ENCODE measurements at places on chromosomes 7 and 10. TPM values are rescaled to one million over a fixed set of nuclear protein-coding genes. Genes with fewer than 3 reads are reported as not detected.

Gene WDFY4
- total RNA-seq = 1.7 TPM

Gene CD36
- total RNA-seq = 0.65 TPM

Gene GTF2IRD2
- total RNA-seq = 13.4 TPM

Gene SPDYE11
- not detected for total RNA-seq

Gene GPR26
- not detected for total RNA-seq

Gene TACR2
- not detected for total RNA-seq

Gene PRKG1
- total RNA-seq = not detected

Gene TAS2R38
- not detected for total RNA-seq

Gene ZNF503
- total RNA-seq = 0.50 TPM

Gene IRF5
- total RNA-seq = 30.3 TPM

Gene FXYD4
- total RNA-seq = not detected

Gene GRID2IP
- total RNA-seq = 0.29 TPM

Gene ANLN
- 49.5 TPM for total RNA-seq

Gene PDK4
- total RNA-seq = not detected

DNA sequence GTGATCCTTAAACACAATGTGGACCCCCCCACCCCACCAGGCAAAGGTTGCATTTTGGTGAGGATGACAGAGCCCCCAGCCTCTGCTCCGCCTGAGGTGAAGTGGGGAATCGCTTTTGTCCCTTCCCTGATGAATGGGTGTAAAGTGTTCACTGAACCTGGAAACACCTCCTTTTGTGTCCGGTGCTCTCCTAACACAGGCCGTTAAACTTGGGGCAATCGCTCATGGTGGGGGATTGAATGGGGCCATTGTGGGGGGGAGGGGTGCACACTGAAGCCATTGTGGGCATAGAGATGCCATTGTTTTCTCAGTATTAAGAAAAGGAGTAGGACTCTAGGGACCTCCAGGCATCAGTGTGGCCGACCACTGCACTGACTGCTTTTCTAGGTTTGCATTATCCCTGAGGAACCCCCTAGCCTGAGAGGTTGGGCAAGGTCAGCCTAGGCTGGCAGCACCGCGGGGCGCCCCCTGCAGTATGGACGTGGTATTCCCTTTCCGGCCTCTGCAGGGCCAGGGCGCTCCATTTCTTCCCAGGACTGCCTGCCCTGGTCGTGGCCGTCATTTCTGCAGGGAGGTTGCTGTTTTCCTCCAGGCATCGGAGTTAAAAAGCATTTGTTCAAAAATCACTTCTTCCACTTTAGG, 158.3 kb downstream of the TCF7L2 start:
- peaks cover 15% of the 10 kb centered on the region for H3K27me3 ChIP-seq
- H3K4me1 ChIP-seq = no peaks in the 10 kb centered on the region
- no peak overlapping the region for H3K4me3 ChIP-seq
- no peak overlapping the region for H3K27ac ChIP-seq

- peak overlapping the region; percentile 59 for H3K4me3 ChIP-seq
- H3K27ac ChIP-seq = no peak overlapping the region
- peaks cover 20% of the 10 kb centered on the region for H3K4me1 ChIP-seq
- H3K36me3 ChIP-seq = no peaks in the 10 kb centered on the region
- peak; percentile 50 for DNase-seq
- peaks cover 17% of the 10 kb centered on the region for H3K27me3 ChIP-seq
Measured at GRCh38 chr10:22308390-22308789, 7.8 kb upstream of the COMMD3 start.

DNA sequence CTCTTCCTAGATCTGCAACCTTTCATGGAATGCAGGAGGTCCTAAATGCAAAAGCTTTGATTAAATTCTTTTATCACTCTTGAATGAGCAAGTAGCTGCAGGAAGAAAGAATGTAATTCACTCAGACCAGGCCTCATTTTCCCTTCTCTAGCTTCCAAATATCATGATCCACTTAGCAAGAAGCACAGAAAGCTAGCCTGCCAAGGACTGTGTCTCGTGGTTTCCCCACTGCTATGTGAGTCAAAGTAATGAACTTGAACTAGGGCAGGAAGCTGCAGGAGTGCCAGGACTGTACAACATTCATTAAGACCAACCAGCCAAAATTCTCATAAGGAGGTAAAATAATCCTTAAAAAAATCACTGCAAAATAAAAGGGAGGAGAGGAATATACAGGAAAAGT, 379.2 kb downstream of the CALN1 start:
- H3K27me3 ChIP-seq = no peaks in the 10 kb centered on the region
- H3K4me1 ChIP-seq = no peaks in the 10 kb centered on the region
- DNase-seq = no peak
- H3K36me3 ChIP-seq = no peaks in the 10 kb centered on the region

GRCh38 chr7:137953043-137953664, 48.7 kb downstream of the CREB3L2 start:
- peaks cover 19% of the 10 kb centered on the region for H3K4me1 ChIP-seq
- no peaks in the 10 kb centered on the region for H3K27me3 ChIP-seq
- DNase-seq = no peak
- H3K36me3 ChIP-seq = peaks cover 2% of the 10 kb centered on the region

- H3K4me1 ChIP-seq = peaks cover 15% of the 10 kb centered on the region
- H3K27ac ChIP-seq = no peak overlapping the region
- H3K27me3 ChIP-seq = peaks cover 67% of the 10 kb centered on the region
- peaks cover 2% of the 10 kb centered on the region for H3K36me3 ChIP-seq
Measured at GRCh38 chr10:86366902-86367151, 232 bp upstream of the GRID1 start.

GRCh38 chr10:19702215-19702614, 114.0 kb upstream of the PLXDC2 start:
- H3K4me3 ChIP-seq = no peak overlapping the region
- H3K36me3 ChIP-seq = peaks cover 2% of the 10 kb centered on the region
- no peak overlapping the region for H3K27ac ChIP-seq

DNA sequence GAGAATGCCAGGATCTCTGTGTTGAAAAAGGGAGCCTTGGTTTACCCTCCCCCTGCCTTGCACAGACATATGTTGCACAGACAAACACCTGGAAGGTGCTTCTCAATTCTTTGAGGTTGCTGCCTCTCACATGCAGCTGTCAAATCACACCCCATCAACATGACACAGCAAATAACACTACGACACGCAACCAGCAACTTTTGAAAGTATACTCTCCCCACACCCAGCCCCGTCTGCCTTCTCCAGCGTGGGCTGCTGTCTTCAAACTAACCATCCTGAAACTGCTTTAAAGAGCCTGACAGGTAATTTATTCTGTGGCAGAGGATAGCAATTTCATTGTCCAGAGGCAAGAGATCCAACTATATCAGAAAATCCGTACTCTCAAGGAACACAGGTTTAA, 136.1 kb downstream of the PLXNA4 start:
- no peak for DNase-seq
- no peaks in the 10 kb centered on the region for H3K27me3 ChIP-seq
- H3K4me3 ChIP-seq = no peak overlapping the region
- no peaks in the 10 kb centered on the region for H3K36me3 ChIP-seq

DNA sequence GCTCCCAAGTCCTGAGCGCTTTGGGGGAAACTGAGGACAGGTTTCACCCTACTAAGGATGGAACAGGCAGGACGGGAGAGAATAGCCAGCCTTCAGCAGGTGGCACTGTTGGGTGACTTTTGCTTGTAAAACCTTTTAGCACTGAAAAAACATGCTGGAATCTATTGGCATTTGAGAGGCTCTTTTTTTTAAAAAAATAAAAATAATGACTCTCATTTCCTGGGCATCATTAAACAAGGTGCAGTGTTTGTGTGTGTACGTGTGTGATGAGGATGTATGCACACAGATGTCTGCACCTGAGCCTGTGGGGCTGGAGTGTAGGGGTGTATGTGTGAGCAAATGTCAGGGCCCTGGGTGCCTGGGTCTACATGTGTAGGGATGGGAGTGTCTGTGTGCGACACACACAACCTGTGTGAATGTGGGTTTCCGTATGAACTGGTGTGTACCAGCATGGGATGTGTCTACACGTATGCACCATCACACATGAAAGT, 177.9 kb downstream of the RPS24 start:
- H3K36me3 ChIP-seq = no peaks in the 10 kb centered on the region
- H3K27me3 ChIP-seq = peaks cover 12% of the 10 kb centered on the region
- H3K4me3 ChIP-seq = no peak overlapping the region
- H3K4me1 ChIP-seq = no peaks in the 10 kb centered on the region

DNA sequence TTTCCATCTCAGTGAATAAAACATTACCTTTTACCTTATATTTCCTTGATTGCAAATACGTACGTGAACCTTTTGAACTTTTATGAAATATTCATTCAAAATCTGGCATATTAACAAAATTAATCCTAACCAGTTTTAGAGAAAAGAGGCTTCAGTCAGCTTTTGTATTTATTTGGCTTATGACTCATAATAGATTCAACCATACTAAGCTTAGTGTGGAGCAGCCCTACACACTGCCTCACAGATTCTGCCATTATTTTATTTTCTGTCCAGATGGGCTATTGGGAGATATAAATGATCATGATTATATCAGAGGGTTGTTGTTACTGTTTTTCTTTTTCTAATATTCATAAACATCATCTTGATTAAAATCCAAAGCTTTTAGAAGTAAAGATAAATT, 325.5 kb downstream of the GPR37 start:
- H3K4me3 ChIP-seq = no peak overlapping the region
- no peak overlapping the region for H3K27ac ChIP-seq
- no peaks in the 10 kb centered on the region for H3K36me3 ChIP-seq
- no peaks in the 10 kb centered on the region for H3K27me3 ChIP-seq
- H3K4me1 ChIP-seq = no peaks in the 10 kb centered on the region

DNA sequence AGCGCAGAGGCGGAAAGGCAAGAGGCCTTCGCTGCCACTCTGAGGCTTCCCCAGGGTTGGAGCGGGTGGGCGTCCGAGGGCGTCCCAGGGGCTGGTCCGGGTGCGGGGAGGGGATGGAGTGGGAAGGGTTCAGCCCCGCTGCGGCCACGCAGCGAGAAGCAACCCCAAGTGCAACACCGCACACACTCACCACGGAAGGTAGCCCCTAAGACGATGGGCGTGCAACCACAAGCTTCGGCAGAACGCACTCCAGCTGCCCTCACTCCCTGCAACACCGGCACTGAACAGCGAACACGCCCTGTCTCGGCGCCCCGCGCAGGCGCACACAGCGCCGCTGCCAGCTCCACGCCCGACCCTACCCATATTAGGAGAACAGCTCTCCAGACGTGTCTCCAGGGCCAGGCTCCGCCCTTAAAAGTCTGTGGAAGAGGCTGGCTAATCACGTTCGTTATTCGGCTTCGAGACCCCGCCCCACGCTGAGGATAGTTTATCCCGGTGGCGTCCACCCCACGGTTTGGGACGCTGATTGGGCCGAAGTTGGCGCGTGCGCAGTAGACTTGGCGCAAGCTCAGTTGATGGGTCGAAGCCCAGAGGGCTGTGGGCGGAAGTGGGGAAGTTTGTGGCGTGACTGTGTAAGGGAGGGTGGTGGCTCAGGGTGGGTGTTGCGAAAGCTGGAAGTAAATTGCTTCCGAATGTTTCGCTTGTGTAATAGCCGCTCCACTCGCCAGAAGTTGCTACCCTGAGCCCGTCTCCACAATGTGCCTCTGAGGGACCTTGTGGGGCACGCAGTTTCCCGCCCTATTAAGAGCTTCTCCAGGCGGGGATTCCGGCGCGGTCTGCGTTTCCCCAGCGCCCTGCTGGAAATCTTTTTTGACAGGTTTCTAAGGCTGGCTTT, at the start of gene RSU1:
RSU1 (minus strand) TSS at position 300 of the 895 bp plus-strand sequence. CDS start 343 bp downstream, outside the sequence.
- peaks cover 11% of the 10 kb centered on the region for H3K36me3 ChIP-seq
- DNase-seq = peak; percentile 100

DNA sequence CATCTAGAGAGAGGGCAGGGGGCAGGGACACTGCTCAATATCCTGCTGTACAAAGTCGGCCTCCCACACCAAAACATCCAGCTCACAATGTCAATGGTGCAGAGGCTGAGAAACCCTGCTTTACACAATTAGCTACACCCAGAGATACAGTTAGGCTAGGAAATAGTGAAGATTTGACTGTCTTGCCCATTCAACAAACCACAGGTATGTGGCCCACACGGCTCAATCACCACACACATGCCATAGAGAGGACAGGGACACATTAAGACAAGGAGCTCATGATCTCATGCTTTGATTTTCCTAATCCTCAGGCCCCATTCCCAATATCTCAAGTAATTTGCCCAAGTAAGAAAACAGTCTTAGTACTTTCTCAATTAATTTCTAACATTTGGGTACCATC, 110.4 kb downstream of the OSBPL3 start:
- H3K36me3 ChIP-seq = peaks cover 34% of the 10 kb centered on the region
- H3K27me3 ChIP-seq = no peaks in the 10 kb centered on the region
- no peak for DNase-seq
- no peak overlapping the region for H3K4me3 ChIP-seq

- peaks cover 13% of the 10 kb centered on the region for H3K4me1 ChIP-seq
- H3K27me3 ChIP-seq = no peaks in the 10 kb centered on the region
- H3K27ac ChIP-seq = no peak overlapping the region
- no peak overlapping the region for H3K4me3 ChIP-seq
- DNase-seq = no peak
Measured at GRCh38 chr7:6451224-6451705, 3.5 kb upstream of the DAGLB start.

- no peaks in the 10 kb centered on the region for H3K4me1 ChIP-seq
- H3K4me3 ChIP-seq = no peak overlapping the region
- H3K27ac ChIP-seq = no peak overlapping the region
- H3K27me3 ChIP-seq = no peaks in the 10 kb centered on the region
Measured at GRCh38 chr7:84912993-84913635, 273.7 kb downstream of the SEMA3D start.

DNA sequence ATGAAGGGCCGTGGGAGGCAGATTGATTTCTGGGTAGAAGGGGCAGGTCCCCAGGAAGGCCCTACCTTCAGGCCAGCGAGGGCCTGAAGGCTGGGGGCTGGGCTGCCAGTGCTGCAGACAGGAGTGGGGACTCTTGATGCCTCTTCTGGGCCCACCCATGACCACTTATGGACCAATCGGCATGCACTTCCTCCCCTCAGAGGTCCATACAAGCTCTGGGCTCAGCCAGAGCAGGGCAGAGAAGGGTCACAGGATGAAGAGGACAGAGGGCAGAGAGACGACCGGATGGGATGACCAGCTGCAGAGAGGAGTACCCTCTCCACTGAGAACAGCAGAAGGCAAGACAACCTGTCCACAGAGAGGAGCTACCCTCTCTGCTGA, 120.1 kb downstream of the DYNC2I1 start:
- peaks cover 25% of the 10 kb centered on the region for H3K4me1 ChIP-seq
- H3K27ac ChIP-seq = peak overlapping the region; percentile 38
- peak overlapping the region; percentile 88 for H3K4me3 ChIP-seq
- no peaks in the 10 kb centered on the region for H3K27me3 ChIP-seq
- H3K36me3 ChIP-seq = peaks cover 3% of the 10 kb centered on the region

- no peaks in the 10 kb centered on the region for H3K36me3 ChIP-seq
- no peak overlapping the region for H3K4me3 ChIP-seq
- H3K27ac ChIP-seq = no peak overlapping the region
- no peaks in the 10 kb centered on the region for H3K27me3 ChIP-seq
- peak; percentile 76 for DNase-seq
Measured at GRCh38 chr10:79195091-79195923, 126.5 kb downstream of the ZMIZ1 start.

DNA sequence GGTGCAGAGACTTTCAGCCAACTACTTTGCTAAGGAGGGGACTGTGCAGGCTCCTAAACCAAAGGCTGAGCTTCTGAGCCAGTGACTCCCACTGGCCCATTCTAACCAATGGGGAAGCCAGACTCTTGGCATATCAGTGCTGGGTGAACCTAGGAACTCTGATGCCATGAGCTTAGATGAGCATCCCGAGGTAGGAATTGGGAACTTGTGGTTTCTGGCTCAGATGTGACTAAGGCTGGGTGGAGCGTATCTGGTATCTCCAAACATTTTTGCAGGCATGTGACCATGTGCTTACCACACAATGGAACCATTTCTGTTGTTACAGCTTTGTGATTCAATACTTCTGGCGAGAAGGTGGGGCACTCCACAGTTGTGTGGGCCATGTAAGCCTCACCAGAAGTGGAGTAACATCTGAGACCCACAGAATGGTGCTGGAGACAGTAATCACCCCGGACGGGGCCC, 2.5 kb upstream of the AVPI1 start:
- no peak for DNase-seq
- peaks cover 16% of the 10 kb centered on the region for H3K4me1 ChIP-seq
- H3K4me3 ChIP-seq = no peak overlapping the region
- no peaks in the 10 kb centered on the region for H3K27me3 ChIP-seq

Measured in activated T-cell treated with anti-CD3 and anti-CD28 coated beads, Interleukin-2, amount 50 U/mL, for 72 hours (primary cell).